ENCODE measurements at places on chromosomes 1 and 21.
A peak's percentile ranks its signal among the peaks of the same experiment; 100 is the strongest.

DNA sequence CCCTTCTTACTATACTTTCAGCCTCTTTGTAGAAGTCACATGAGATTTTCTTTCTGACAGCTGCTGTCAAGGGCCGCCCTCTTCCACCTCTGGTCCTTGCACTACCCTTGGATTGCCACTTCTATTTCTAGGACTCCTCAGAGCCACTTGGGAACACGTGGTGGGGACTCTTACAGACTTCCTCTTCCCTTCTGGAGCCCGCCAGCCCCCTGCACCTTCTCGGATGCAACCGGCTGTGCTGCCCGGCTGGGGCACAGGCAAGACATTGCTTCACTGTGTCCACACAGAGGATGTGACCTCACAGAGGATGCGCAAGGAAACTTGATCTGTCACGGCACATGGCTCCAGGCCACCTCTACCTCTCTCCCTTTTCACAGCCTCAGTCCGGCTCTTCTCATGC lies 2.4 kb upstream of the IKBKE start:
- no peak for DNase-seq

DNA sequence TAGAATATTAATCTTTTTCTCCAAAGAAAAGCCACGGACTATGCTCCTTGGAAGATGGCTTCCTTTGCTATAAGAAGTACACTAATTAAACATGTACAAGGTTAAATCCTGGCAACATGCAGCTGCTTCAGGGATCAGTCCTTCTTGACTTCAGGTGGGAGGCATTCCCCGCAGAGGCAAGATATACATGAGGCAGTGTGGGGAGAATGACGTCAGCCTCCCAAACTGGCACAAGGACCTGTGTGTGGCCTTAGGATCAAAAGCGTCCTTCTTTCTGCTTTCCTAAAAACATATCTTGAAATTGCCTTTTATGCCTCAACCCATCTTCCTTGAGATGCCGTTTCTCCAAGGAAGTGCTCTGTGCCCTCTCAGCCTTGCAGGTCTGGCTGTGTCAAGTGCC lies 90.3 kb downstream of the WLS start:
- DNase-seq, result no peak

GRCh38 chr1:244970236-244970743 lies 105.9 kb upstream of the HNRNPU start:
- DNase-seq, result peak; percentile 93

DNA sequence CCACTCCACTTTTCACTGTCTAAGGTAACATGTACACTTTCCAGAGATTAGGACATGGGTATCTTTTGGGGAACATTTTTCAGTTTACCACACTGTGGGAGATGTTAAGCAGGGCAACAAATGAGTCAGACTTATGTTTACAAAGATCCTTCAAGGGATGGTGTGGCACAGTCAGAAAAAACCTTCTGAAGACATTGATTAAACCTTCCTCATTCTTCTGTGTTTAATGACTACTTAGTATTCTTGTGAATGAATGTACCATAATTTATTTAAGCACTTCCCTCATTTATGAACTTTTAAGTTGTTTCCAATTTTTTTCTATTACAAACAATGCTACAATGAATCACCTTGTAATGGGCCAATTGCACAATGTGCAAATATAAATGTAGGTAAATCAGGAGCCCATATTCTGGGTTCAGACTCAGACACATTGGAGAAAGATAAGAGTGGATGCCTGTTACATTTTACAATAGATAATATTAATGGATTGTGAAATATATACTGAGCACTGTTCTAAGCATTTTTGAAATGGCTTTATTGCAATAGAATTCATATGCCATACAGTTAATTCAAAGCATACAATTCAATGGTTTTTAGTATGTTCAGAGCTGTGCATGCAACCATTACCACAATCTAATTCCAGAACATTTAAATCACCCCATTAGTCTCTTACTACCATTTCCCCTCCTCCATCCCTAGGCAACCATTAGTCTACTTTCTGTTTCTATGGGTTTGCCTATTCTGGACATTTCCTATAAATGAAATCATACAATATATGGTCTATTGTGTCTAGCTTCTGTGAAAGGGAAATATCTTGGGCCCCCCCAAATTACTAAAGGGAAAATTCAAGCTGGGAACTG lies 1.9 kb upstream of the SFT2D2 start:
- DNase-seq, result no peak

GRCh38 chr1:200453553-200453905 lies 43.7 kb upstream of the ZNF281 start:
- DNase-seq, result no peak

- DNase-seq, result no peak
These were observed 89.8 kb upstream of the KCNE2 start for GRCh38 chr21:34274001-34274400.

GRCh38 chr1:155911156-155912055 lies at the start of gene RIT1:
Gene RIT1, minus strand, starts transcription at chr1:155911349. Its CDS starts 588 bp downstream, at chr1:155910761.
- peak; percentile 94 for DNase-seq

GRCh38 chr1:6183520-6183989 lies 3.4 kb upstream of the CHD5 start:
- no peak for DNase-seq

DNA sequence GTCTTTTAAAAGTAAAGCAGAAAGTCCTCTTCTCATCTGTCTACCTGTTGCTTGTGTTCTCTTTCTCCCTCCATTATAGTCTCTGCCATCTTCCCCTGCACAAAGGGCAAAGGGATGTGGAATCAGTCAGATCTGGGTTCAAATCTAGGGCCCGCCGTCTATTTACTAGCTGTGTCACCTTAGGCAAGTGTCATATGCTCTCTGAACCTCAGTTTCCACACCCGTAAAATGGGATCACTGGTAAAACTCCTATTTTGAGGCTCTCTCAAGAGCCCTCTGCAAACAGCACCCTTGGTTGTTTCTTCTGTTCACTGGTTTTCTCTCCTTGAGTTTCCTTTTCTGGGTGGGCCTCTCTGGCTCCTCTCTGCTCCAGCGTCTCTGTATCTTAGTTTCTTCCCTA lies 2.6 kb upstream of the PTPRU start:
- no peak for DNase-seq

- no peak for DNase-seq
These were observed 149.2 kb downstream of the BEND5 start for GRCh38 chr1:48627486-48627885.

GRCh38 chr1:88768816-88769215 lies 84.7 kb downstream of the PKN2 start:
- no peak for DNase-seq

DNA sequence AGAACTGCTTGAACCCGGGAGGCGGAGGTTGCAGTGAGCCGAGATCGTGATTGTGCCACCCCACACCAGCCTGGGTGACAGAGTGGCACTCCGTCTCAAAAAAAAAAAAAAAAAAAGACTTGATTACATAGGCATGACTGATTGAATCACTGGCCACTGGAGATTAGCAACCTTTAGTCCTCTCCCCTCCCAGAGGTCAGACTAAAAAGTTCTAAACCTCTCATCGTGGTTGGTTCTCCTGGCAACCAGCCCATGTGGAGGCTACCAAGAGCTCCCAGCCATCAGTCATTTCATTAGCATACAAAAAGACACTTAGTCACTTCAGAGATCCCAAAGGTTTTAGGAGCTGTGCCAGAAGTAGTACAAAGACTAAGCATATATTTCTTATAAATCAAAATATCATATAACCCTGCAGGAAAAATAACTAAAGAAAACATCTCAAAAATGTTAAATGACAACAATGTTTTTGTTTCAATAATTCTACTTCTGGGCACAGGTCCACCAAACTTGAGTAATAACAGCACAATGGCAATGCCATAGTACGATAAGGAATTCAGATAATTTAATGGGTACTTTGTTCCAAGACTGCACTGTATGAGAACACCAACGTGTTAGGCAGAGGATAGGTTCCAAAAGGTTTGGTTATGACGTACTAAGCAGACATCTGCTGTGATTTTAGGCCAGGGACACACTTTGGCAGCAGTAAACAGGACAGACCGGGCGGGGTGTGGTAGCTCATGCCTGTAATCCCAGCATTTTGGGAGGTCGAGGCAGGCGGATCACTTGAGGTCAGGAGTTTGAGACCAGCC lies 18.1 kb downstream of the USP48 start:
- no peak for DNase-seq

GRCh38 chr1:156675210-156676113 lies 1.7 kb downstream of the NES start:
- DNase-seq, result no peak

- DNase-seq, result no peak
These were observed 77.9 kb downstream of the CDC7 start for GRCh38 chr1:91578320-91579109.

DNA sequence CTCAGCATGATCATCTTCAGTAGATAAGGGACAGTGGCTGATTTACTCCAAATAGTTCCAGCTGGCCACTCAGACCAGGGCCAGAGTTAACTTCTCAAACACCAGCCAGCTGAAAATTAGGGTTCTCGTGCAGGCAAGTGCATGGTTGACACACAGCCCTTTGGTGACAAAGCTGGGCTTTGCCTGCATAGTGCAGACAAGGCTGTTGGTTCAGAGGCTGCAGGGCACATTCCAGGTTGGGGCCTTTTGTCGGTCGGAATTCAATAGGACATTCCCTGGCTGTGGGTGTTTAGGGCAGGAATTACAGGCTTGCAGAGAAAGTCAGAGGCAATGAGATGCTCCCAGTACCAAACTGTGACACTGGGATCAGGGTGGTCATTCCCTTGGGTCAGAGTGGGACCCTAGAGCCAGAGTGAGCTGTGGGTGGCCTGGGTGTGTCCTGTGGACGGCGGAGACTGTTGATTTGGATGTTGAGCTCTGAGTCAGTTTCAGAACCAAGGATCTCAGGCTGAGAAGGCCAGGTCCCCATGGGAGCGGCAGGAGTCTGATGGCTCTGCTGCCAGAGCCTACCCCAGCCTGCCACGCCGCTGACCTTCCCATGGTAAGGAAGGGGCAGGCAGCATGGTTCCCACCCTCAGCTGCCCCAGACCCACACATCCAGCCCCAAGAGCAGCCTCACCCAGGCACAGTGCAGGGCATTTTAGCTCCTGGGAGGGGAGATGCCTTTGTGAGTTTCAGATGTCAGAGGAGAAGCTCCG lies 56.2 kb downstream of the STUM start:
- DNase-seq, result no peak

DNA sequence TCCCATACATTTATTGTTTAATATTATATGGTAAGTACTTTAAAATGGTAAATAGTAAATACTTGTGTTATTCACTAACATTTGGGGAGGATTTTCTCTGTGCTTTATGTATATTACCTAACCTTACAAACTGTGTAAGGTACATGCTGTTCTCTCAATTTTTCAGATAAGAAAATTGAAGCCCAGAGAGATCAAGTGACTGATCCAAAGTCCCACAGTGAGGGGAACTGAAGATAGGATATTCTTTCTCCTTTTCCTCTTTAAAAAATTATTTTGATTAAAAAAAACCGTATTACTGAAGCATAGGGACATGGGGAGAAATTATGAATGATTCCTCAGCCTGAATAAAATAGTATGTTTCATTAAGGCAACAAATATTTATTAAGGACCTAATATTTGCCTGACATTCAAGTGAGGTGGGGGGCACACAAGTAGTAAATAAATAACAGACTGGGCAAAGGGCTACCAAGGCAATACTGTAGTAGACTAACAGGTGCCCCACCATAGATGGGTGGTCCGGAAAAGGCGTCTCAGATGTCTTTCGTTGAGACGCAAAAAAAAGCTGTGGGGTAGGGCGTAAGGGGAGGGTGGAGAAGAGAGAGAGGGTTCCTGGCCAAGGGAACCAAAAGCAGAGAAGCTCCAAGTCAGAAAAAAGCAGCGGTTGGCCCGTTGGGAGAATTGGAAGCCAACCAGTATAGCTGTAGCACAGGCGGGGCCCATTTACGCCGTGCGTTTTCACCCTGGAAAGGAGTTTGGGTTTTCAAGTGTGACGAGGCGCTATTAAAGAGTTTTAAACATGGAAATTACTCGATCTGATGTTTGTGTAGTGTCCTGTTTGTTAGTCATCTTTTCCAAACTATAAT lies 944 bp upstream of the AGO3 start:
- peak; percentile 33 for DNase-seq

DNA sequence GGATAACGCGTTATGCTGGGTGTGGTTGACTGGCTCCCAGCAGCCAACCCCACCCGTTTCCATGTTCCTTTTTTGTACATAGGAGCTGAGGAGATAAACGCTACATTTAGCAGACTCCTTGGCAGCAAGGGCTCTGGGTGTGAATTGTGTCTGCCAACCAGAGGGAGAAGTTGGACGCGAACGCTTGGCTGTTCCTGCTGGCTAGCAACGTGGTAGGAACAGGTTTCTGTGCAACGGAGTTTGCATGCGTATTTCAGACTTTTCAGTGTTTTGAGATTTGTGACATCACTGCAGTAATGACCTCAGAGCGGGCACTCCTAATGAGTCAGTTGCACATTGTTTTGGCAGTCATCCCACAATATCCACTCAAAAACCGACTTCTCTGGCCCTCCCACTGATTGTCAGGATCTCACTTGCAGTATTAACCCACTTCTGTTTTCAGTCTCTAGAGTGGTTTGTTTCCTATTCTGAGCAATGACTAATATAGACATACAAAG lies 98.7 kb upstream of the RGS1 start:
- DNase-seq, result no peak

DNA sequence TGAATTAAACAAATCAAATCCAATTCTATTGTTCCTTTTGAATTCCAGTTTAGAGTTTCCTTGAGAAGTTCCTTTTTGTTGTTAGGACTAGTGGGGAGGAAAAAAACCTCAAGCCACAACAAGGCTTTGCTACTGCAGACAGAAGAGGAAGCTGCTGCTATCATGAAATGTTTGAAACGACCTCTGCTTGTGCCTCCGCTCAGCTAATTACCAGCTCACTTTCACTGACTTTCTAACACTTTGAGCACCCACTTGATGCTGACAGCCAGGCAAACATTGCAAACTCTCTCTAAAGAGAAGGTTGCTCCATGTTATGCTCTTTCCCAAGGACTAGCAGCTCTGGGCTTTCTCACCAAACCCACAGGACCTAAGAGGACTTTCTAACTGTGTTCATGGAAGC lies 203.9 kb upstream of the PROX1 start:
- DNase-seq, result no peak

DNA sequence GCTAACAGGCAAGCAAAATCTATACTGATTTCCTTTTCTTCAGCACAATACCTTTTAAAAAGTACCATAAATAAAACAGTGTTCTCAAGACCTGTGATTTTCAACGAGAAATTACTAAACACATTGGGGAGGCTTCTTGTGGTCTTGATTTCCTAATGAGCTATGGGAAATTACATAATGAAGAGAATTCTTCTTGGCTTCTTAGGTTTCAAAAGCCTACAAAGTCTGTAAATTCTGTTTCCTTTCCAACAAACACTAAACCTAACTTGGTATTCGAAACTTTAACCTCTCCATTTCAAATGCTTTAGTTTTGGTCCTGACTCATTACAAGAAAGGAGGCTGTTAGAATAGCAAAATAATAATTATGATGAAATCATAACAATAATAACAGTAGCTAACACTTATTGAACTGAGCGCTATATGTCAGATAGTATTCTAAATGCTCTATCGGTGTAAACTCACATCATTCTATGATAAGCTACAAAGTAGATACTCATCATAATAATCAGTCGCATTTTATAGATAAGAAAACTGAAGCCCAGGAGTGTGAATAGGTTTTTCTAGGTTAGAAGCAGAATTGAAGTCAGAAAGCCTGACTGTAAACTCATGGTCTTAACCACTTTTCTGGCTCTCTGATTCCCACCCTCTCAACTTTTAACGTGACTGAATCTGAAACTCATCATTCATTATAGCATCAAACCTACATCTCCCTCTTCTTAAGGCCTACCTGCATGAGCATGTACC lies 486.7 kb downstream of the SMYD3 start:
- no peak for DNase-seq
